ENCODE measurements at places on chromosomes 13 and 19.

DNA sequence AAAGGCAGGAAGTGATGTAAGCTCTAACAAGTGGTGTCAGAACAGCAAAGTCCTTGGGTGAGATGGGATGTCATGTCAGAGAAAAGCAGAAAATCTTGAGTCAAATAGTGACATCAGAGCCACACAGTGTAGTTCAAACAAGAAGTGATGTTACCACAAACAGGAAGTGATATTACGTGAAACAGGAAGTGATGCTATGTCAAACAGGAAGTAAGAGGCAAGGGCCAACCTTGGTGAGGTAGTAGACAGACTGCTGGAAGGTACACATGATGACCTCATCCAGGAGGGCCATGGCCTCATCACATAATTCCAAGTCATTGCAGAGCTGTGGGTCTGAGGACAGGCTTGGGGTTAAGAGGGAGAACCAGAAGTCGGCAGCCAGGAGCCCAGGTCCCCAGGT lies 7.0 kb upstream of the MAMSTR start:
- DNase-seq: no peak
- peaks cover 13% of the 10 kb centered on the region for H3K36me3 ChIP-seq
- no peak overlapping the region for H3K4me3 ChIP-seq
- no peaks in the 10 kb centered on the region for H3K27me3 ChIP-seq

- peaks cover 19% of the 10 kb centered on the region for H3K36me3 ChIP-seq
- peak overlapping the region; percentile 91 for H3K4me3 ChIP-seq
- H3K27me3 ChIP-seq: no peaks in the 10 kb centered on the region
Observed at GRCh38 chr19:5624018-5624663, 1.3 kb downstream of the SAFB start.

- no peaks in the 10 kb centered on the region for H3K4me1 ChIP-seq
- no peaks in the 10 kb centered on the region for H3K36me3 ChIP-seq
- no peaks in the 10 kb centered on the region for H3K27me3 ChIP-seq
- H3K4me3 ChIP-seq: no peak overlapping the region
Observed at GRCh38 chr13:106942563-106942962, 374.6 kb upstream of the ARGLU1 start.

GRCh38 chr19:7197119-7197759 lies 97.0 kb downstream of the INSR start:
- peak overlapping the region; percentile 98 for H3K27ac ChIP-seq
- peak; percentile 68 for DNase-seq
- H3K4me3 ChIP-seq: peak overlapping the region; percentile 97
- H3K36me3 ChIP-seq: no peaks in the 10 kb centered on the region
- peaks cover 18% of the 10 kb centered on the region for H3K4me1 ChIP-seq

DNA sequence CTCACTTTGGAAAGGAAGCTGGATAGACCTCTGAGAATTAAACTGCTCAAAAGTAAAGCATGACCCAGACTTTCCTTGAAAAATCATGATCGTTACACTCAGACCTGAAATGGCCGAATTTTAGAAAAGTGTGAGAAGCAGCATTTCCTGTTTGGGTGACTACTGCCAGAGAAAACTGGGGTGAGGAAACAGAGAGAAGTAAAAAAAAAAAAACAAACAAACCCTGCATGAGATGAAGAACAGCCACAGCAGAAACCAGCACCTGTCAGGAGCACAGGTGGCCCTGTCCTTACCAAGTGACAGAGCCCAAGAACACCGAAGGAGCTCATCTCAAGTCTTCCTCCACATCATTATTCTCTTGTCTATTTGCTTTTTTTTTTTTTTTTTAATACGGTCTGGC lies 12.0 kb upstream of the ADPRHL1 start:
- peaks cover 9% of the 10 kb centered on the region for H3K36me3 ChIP-seq
- DNase-seq: no peak
- H3K4me1 ChIP-seq: no peaks in the 10 kb centered on the region

Data from memory B cell (primary cell).